OCI-LY7 (cell line): ENCODE measurements at places on chromosomes 6 and 20. TPM values are rescaled to one million over a fixed set of nuclear protein-coding genes. Genes with fewer than 3 reads are reported as not detected.

LST1 gene
- 4.2 and 4.9 TPM in 2 replicates for total RNA-seq

TMEM151B gene
- 0.07 and 0.15 TPM in 2 replicates for total RNA-seq

FAM83C gene
- total RNA-seq: not detected in 2 replicates

CST2 gene
- not detected in 2 replicates for total RNA-seq

SLX4IP gene
- 8.7 and 9.2 TPM in 2 replicates for total RNA-seq

SPATA2 gene
- 8.1 and 8.4 TPM in 2 replicates for total RNA-seq

ADAM33 gene
- not detected in 2 replicates for total RNA-seq

PI16 gene
- total RNA-seq: 0.30 TPM in 1 of 2 replicates, not detected in the other

BMP5 gene
- not detected in 2 replicates for total RNA-seq

MROH8 gene
- 3.9 and 5.7 TPM in 2 replicates for total RNA-seq

BEND6 gene
- total RNA-seq: 1.5 and 2.9 TPM in 2 replicates

ARMH2 gene
- total RNA-seq: not detected in 2 replicates

RNF182 gene
- not detected in 2 replicates for total RNA-seq

GJA10 gene
- not detected in 2 replicates for total RNA-seq

LRRC73 gene
- 0.25 and 0.52 TPM in 2 replicates for total RNA-seq

SIRPB1 gene
- not detected in 2 replicates for total RNA-seq

ERVFRD-1 gene
- not detected in 2 replicates for total RNA-seq

RSPH4A gene
- total RNA-seq: not detected in 2 replicates

RSPH3 gene
- total RNA-seq: 6.5 and 6.6 TPM in 2 replicates
